ENCODE measurements at places on chromosomes 2 and 18. TPM values are rescaled to one million over a fixed set of nuclear protein-coding genes. Genes with fewer than 3 reads are reported as not detected.
A peak's percentile ranks its signal among the peaks of the same experiment; 100 is the strongest.

DNA sequence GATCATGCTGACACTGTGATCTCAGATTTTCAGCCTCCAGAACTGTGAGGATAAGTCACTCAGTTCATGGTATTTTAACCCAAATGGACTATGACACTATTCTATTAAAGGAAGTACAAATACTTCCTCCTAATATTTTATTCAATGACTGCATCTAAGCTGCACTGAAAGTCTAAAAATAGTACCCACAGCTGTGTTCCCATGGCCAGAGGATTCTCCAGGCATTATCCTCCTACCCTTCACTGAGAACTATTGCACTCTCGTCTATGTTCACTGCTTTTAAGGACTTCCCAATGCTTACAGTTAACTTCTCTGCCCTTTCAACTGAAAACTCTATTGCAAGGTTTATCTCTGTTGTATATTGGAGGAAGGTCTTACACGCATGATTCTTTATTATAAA, 15.2 kb downstream of the LRATD1 start:
- peaks cover 28% of the 10 kb centered on the region for H3K27me3 ChIP-seq
- H3K4me1 ChIP-seq = no peaks in the 10 kb centered on the region
- H3K36me3 ChIP-seq = no peaks in the 10 kb centered on the region
- no peak for DNase-seq

DNA sequence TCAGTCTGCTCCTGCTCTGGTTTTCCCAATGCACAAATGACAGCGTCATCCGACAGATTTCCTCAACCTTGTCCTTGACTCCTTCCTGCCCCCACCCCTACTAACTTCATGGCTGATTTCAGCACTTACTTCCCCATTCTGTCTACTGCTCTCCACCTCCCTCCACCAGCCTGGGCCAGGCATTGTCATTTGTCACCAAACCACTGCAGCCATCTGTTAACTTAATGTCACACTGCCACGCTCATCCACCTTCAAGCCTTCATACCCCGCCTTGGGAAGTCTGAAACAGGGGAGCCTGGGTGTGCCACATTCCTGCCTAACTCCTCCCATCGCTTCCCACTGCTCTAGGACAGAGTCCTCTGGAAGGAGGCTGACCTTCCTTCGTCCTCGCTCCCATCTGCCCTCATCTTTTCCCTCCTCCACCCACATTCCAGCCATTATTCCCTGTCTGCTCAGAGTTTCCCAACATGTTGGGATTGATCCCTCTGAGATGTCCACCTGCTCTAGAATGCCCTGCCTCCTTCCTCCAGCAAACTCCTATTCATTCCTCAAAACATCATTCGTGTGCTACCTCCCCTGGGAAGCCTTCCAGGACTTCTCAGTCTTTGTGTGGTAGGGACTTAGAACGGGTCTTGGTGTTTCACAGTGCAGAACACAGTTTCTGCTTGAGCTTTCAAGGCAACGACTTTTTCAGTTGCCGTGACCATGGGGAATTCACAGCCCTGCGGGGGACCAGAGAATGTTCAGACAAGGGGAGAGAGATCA, 42.2 kb upstream of the SMAD7 start:
- H3K4me1 ChIP-seq = peaks cover 67% of the 10 kb centered on the region
- no peaks in the 10 kb centered on the region for H3K36me3 ChIP-seq
- DNase-seq = no peak
- H3K4me3 ChIP-seq = no peak overlapping the region
- peak overlapping the region; percentile 35 for H3K27ac ChIP-seq

- H3K4me3 ChIP-seq = no peak overlapping the region
- H3K27me3 ChIP-seq = peaks cover 2% of the 10 kb centered on the region
- no peaks in the 10 kb centered on the region for H3K36me3 ChIP-seq
- H3K4me1 ChIP-seq = no peaks in the 10 kb centered on the region
- H3K27ac ChIP-seq = no peak overlapping the region
- no peak for DNase-seq
These were observed 219.0 kb downstream of the ACTR3 start for GRCh38 chr2:114108824-114109416.

GRCh38 chr2:175955136-175955535, 46.9 kb downstream of the LNPK start:
- no peak for DNase-seq
- no peak overlapping the region for H3K4me3 ChIP-seq
- H3K27me3 ChIP-seq = no peaks in the 10 kb centered on the region
- H3K36me3 ChIP-seq = peaks cover 43% of the 10 kb centered on the region
- H3K4me1 ChIP-seq = no peaks in the 10 kb centered on the region

DNA sequence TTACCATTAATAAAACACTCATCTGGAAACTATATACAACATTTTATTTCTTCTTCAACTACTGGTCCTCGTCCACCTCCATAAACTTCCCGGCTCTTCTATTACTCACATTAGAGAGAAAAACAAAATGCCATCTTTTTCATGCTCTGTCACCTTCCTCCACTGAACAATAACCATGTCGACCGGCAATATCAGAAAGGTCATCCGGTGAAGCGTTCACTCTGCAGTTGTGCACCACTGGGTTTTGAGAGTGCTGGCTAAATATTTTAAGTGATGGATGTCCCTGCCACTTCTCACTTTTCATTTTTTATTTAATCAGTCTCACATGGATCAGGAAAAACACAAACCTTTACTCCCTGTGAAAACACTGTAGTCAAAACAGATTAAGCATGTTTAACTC, 48.2 kb downstream of the SPP2 start:
- H3K27ac ChIP-seq = peak overlapping the region; percentile 30
- no peak overlapping the region for H3K4me3 ChIP-seq
- H3K27me3 ChIP-seq = peaks cover 2% of the 10 kb centered on the region
- no peaks in the 10 kb centered on the region for H3K36me3 ChIP-seq

GRCh38 chr2:143716522-143716921, 587.3 kb downstream of the ARHGAP15 start:
- peaks cover 31% of the 10 kb centered on the region for H3K4me1 ChIP-seq
- H3K27ac ChIP-seq = no peak overlapping the region
- peaks cover 10% of the 10 kb centered on the region for H3K36me3 ChIP-seq
- no peaks in the 10 kb centered on the region for H3K27me3 ChIP-seq
- no peak overlapping the region for H3K4me3 ChIP-seq
- no peak for DNase-seq

ITGB6 gene
- 14.3 TPM for total RNA-seq

CABLES1 gene
- 11.3 TPM for total RNA-seq

UGT1A1 gene
- total RNA-seq = not detected

NT5DC4 gene
- total RNA-seq = not detected

KIAA2012 gene
- total RNA-seq = 0.24 TPM

RAB6C gene
- total RNA-seq = 0.16 TPM

TMEM163 gene
- total RNA-seq = not detected

HOXD13 gene
- total RNA-seq = 0.63 TPM
